ENCODE measurements at places on chromosomes 1 and 21.

DNA sequence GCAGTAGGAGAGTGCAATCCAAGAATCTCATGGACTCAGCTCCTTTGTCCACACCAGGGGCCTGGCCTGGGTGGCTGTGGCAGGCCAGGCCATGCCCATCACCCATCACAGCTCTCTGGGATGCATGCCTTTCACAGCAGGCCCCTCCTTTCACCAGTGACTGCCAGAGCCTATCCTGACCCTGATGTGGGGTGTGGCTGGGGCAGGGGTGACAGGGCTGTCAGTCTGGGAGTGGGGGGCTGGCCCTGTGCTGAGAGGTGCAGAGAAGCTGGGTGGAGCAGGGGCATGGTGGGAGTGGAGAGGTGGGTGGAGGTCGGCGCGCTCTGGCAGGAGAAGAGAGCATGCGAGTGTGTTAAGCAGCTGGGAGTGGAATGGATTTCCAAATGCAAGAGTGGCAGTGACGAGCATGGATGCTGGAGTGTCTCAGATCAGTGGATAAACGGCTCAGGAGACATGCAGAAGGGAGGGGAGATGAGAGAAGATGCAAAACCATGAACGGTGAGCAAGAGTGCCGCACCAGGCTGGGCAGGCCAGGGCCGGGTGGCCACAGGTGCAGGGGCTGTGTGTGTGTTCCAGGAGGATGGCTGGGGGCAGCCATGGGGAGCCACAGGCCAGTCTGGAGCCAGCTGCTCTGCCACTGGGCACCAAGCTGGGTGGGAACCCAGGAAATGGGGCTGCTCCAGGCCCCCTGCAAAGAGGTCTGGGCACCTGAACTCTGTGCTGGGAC lies 39.6 kb upstream of the EDN2 start:
- DNase-seq: no peak

GRCh38 chr1:9654051-9654833 lies 2.7 kb downstream of the PIK3CD start:
- DNase-seq: no peak

- DNase-seq: no peak
Observed at GRCh38 chr1:180273066-180273465, 43.0 kb downstream of the LHX4 start.

DNA sequence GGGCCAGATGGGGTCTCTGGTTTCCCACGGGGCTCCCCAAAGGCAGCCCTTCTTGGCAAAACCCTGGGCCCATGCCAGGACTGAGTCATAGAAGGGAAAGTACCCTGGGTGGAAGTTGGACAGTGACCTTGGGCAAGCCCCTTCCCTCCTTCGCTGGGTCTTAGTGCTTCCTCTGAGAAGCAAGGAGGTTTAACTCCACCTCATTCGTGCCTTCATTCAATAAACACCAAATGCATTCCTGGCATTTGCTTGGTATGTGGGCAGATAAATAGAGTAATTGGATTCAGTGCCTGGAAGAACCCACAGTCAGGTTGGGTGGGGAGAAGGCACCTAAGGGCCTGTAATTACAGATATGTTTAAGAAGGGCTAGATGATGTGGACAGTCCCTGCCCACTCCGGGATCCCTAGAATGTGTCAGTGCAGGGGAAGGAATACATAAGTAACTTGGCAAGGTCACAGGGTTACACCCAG lies 36.3 kb upstream of the CITED4 start:
- DNase-seq: no peak

- DNase-seq: no peak
Observed at GRCh38 chr1:47224676-47225399, 7.2 kb downstream of the TAL1 start.

DNA sequence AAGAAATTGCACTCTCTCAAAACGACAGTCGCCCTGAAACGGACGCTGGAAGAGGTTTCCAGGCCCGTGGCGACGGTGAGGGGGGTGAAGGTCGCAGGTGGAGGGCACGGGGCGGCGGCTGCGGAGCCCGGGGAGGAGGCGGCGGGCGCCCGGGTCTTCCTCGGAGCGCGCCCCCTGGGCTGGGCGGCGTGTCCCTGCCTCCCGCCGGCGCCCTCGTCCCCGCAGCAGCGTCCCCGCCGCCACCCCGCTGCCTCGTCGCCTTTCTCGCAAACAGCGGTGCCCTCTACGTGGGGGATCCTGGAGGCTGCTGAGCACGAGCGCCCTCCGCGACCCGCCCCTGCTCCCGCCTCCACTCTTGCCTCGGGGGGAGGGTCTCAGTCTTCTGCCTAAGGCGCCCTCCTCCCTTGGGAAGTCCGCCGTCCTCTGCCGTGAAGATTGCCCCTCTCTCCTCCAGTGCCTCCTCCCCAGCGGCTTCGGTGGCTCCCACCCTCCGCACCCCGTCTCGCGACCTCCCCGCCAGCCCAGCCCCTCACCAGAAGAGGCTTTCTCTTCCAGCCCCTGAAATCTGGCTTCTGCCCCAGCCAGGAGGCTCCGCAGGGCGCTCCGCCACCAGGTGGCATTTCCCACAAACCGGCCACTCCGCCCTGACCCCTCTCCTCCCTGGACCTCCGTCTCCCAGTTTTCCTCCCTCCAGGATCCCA lies 227.4 kb downstream of the SDCCAG8 start:
- no peak for DNase-seq

- no peak for DNase-seq
Observed at GRCh38 chr1:204171751-204172178, 5.6 kb upstream of the REN start.

Data from skeletal muscle cell (primary cell).